Kidney (tissue), 22 donors: ENCODE measurements at places on chromosomes 11 and 22. TPM values are rescaled to one million over a fixed set of nuclear protein-coding genes. Genes with fewer than 3 reads are reported as not detected.

The OR10S1 gene
- total RNA-seq: not detected

The KDELR3 gene
- 16.7 TPM for total RNA-seq

- H3K27ac ChIP-seq: no peak overlapping the region
- DNase-seq: no peak
- H3K4me3 ChIP-seq: no peak overlapping the region
- no peaks in the 10 kb centered on the region for H3K27me3 ChIP-seq
Measured at GRCh38 chr11:85725510-85726258, 39.7 kb upstream of the CCDC89 start.

- no peak overlapping the region for H3K4me3 ChIP-seq
- no peak overlapping the region for H3K27ac ChIP-seq
- DNase-seq: no peak
- H3K36me3 ChIP-seq: no peaks in the 10 kb centered on the region
- no peaks in the 10 kb centered on the region for H3K27me3 ChIP-seq
Measured at GRCh38 chr11:4459500-4459899, 10.4 kb downstream of the OR52K2 start.

DNA sequence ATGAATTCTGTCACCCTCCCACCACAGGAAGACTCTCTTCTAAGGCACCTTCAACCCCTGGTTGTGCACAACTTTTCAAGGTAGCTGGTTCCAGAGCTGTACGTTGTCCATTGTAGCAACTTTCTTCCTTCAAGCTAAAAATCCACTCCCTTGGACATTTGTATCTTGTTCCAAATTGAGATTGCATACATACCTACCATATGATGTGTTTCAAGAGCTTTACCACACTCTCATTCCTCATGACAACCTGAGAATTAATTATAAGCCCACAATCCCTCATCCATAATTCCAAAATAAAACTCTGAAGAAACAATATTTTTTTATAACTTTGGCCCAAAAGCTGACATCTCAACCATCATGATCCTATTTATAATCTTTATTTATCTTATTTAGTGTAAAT, 3.0 kb downstream of the OR52W1 start:
- no peaks in the 10 kb centered on the region for H3K4me1 ChIP-seq
- no peak for DNase-seq
- H3K27me3 ChIP-seq: no peaks in the 10 kb centered on the region
- peaks cover 13% of the 10 kb centered on the region for H3K36me3 ChIP-seq
- no peak overlapping the region for H3K4me3 ChIP-seq
